ENCODE measurements at places on chromosomes 11 and 22. TPM values are rescaled to one million over a fixed set of nuclear protein-coding genes. Genes with fewer than 3 reads are reported as not detected.

MAPK8IP1 gene
- total RNA-seq, result 0.66 TPM

PATE4 gene
- not detected for total RNA-seq

PKDREJ gene
- total RNA-seq, result not detected

UPB1 gene
- total RNA-seq, result 0.09 TPM

AASDHPPT gene
- 30.8 TPM for total RNA-seq

FGF3 gene
- not detected for total RNA-seq

OR8K1 gene
- total RNA-seq, result not detected

SLC37A2 gene
- 1.4 TPM for total RNA-seq

Data from T-helper 2 cell treated with Interferon-gamma antibody and Interleukin-4, amounts not matched to agents 100 ng/mL and 5 ng/mL, for 36 hours (primary cell).